CD4-positive, alpha-beta T cell treated with Interleukin-10 for 1 hour (primary cell): ENCODE measurements at places on chromosomes 6 and 20.

GRCh38 chr6:13159300-13159699, 169.0 kb downstream of the TBC1D7 start:
- no peak for DNase-seq

GRCh38 chr6:30654798-30655742, 8.1 kb downstream of the C6orf136 start:
- DNase-seq, result no peak

DNA sequence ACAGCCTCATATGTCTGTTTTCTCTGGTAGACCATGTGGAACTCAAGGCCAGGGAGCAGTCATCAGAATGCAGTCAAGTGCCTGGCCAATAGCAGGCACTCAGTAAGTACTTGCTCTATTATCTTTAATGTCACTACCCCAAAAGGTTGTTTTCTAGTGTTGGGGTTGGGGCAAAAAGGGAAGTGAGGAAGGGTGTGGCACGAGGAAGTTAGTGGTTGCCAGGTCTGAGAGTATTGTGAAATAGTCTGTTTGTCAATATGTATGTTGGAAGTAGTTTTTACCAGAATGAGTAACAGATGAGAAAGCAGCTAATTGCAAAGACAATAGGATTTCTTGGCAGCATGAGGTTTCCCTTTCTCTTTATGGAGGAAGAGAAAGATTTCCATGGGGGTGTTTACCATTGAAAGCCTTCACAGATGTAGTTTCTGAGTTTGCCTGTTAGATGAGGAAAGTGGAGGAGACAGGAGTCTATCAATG, 59.5 kb upstream of the ARMH2 start:
- peak; percentile 67 for DNase-seq

- DNase-seq, result no peak
These were observed 164.4 kb upstream of the PRDM1 start for GRCh38 chr6:105921781-105922180.

DNA sequence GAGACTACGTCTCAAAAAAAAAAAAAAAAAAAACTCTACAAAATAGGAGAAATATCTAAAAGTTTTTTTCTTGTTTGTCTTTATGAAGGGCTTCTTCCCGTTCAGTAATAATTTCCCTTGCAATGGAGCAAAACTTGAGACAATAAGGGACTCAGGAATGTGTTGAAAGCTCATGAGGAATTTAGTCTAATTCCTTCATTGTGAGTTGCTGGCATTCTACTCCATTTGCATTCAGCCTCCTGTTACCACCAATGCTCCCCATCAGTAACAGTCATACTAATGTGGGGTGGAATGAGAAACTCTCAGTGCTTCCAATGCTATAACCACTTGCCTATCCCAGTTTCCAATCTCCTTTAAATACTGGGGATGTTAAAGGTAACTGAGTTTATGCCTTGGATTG, 576.7 kb upstream of the AGPAT4 start:
- DNase-seq, result no peak

DNA sequence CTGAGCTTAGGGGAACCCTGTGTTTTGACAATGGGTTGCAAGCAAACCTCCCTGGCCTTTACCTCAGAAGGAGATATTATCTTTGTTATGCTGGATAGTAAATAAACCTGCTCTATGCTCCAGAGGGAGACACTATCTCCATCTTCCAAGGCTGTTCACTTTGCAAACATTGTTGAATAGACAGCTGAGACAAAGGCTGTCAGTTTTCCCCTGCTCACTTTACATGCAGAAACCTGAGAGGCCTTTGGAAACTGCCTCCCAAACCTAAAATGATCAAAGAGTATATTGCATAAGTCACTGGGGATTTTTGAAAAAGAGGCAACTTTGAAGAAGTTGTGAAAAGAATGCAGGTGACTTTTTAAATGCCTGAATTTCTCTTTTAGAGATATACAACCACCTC, 61.6 kb downstream of the MRAP2 start:
- DNase-seq, result no peak

- DNase-seq, result no peak
These were observed 2.3 kb upstream of the CEBPB start for GRCh38 chr20:50188287-50188688.

- no peak for DNase-seq
These were observed 3.1 kb upstream of the LAMA5 start for GRCh38 chr20:62370115-62370806.

DNA sequence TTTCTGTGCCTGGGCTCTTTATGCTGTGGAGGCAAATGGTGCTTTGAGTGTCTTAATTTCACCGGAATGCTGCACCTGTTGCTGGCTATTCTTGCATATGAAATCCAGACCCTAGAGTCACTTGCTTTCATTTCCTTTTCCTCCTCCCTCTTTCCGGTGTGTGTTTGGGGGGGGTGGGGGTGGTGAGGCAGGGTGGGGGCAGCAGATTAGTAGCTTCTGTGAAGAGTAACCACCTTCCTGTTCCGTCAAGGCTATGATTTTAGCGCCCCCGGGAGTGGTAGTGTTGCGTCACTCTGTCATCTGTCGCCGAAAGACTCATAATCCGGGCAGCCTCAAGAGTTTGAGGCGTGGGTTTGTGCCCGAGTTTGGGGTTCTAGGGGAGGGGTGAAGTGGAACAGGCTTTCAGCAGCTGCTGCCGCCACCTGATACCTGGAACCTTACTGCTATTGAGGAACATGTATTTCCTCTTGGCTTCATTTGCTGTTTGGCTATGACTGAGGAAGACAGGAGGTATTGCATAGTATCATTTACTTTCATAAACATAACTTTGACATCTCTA, 49.1 kb downstream of the UTRN start:
- peak; percentile 81 for DNase-seq

DNA sequence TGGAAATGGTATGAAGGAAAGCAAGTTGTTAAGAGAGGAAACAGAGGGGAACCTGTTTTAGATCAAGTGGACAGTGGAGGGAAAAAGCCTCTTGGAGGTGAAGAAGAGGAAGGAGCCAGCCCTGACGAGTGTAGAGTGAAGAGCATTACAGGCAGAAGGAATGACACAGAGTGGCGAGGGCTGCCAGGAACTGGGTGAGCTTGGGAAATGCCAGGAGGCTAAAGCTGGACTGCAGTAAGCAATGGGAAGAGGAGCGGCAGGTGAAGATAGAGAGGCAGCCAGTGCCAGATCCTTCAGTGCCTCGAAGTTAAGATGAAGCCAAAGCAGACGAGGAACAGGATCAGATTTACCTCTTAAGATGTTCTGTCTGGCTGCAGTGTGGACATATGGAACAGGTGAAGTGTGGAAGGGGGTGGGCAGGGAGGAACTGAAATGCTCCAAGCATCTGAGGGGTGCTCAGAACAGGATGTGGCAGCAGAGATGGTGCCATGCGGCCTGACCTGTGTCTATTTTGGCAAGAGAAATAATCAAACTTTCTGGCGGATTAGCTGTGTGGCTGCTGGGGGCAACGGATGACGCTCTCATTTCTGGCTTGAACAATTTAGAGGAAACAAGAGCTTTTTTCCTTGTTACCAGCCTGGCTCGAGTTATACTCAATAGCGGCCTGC, 748.4 kb downstream of the PTPRT start:
- DNase-seq, result no peak

DNA sequence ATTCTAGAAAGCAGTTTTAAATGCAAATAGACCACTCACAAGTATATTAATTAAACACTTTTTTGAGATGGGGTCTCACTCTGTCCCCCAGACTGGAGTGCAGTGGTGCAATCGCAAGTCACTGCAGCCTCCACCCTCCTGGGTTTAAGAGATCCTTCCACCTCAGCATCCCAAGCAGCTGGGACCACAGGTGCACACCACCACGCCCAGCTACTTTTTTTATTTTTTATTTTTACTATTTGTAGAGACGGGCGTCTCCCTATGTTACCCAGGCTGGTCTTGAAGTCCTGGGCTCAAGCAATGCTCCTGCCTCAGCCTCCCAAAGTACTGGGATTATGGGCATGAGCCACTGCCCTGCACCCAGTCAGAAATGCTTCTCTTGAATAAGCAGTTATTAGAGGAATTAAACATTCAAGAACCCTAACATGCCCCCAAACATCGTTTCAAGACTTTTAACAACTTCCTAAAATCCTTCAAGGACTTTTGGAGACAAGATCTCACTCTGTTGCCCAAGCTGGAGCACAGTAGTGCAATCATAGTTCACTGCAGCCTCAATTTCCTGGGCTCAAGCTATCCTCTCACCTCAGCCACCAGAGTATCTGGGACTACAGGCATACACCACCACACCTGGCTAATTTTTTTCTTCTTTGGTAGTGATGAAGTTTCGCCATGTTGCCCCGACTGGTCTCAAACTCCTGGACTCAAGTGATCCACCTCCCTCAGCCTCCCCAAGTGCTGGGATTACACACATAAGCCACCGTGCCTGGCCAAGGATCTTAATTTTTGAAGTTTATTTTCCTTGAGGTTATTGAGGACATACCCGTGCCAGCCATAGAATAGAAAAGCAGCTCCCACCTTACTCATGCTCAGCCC, 3.2 kb downstream of the MCCD1 start:
- no peak for DNase-seq

- DNase-seq, result no peak
These were observed 155.1 kb downstream of the SLC16A10 start for GRCh38 chr6:111242452-111242851.

DNA sequence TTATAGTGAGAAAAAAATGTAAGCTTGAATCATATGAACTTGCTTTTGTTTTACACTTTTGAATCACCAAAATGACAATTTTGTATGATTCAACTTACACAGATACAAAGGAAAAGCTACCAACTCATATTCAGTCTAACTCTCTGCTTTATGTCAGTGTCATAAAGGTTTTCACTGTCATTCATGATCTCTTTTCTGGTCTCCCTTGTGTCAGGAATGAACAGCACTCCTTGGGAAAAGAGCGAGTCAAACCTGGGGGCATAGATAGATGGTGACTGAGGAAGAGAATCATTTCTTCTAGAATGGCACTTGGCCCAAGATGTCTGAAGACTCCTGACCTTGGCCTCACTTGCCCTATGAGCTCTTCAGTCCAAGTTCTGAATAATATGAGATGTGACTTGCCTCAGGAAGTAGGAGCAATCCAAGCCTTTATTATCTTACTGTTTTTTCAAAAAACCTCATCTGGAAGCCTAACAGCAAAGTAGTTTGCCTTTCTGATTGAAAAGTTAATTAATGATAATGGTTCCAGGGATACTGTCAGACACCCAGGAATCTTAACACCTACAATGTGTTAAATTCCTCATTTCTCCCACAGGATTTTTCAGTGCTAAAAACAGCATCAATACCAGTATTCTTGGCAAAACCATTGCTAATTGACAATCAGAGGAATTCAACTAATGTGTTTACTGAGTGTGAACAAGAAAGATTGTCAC, 270.0 kb upstream of the HSF2 start:
- no peak for DNase-seq

- no peak for DNase-seq
These were observed 95.4 kb downstream of the RNF217 start for GRCh38 chr6:125057392-125058246.

- no peak for DNase-seq
These were observed 40.5 kb downstream of the CBLN4 start for GRCh38 chr20:55964790-55965189.

- DNase-seq, result peak; percentile 8
These were observed 146.9 kb downstream of the PHACTR3 start for GRCh38 chr20:59751075-59751711.

- DNase-seq, result no peak
These were observed 187.8 kb upstream of the LRFN2 start for GRCh38 chr6:40774932-40775331.

DNA sequence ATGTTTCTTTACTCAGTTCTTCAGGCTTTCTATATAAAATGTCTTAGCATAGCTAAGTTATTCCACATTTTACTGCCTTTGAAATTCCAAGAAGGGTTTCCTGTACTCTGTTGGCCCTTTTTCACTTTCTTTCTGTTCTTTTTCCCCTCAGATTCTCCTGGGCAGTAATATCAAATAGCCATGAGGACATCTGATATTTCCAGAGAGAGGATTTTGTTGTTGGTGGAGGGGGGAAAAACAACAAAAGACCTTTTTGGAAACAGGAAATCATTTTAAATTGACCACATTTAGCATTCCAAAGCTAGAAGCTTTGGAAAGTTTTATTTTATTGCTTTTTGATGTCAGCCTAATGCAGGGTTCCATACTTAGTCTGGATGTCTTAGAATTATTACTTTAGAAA, 445.4 kb downstream of the GJA1 start:
- DNase-seq, result no peak

GRCh38 chr6:168192195-168192900, 113.3 kb upstream of the FRMD1 start:
- no peak for DNase-seq

- DNase-seq, result no peak
These were observed 10.1 kb upstream of the SMIM13 start for GRCh38 chr6:11083491-11083890.

DNA sequence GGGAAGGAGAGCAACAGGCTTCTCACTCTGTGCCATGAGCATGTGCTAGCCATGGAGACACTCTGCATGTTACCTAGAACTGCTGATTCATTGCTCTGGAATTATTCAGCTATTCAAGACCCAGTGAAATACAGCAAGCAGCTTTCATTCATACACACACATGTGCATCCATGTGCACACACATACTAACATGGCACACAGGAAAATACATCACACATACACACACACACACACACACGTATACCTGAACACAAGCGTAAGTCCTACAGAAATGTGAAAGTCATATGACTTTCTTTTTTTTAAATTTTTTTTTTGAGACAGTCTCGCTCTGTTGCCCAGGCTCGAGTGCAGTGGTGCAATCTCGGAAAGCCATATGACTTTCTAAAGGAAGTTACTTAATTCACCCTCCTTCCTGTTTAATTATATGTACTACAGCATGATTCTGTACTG, 108.2 kb upstream of the NFATC2 start:
- no peak for DNase-seq

DNA sequence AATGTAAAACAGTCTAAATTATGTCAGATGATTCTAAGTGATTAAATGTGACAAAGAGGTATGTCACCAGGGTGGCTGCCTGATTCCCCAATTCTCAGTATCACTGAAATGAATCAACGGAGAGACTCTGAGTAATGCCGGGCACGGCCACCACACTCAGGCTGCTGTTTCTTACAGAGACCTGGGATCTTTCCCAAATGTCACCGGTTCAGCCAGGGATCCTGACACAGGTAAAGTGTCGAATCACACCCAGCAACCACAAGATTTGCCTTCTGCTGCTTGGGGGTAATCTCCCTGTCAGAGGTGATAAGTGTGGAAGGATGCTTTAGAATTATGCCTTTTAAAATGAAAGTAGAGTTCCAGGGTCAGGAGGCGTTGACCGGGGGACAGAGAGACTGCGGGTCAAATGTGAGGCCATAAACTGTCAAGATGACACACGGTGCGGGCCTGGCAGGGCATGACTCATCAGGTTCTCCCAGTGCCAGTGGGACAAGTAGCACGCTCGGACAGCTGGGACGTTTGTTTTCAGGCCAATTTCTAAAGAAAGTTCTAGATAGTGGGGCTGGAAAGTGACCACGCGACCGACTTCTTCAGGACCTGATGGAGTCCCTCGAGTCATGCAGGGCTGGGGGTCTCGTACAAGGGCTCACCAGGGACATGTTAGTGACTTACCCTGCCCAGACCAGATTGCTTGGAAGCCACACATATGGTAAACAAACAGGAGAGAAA, 48.9 kb downstream of the PRDM1 start:
- DNase-seq, result no peak

- no peak for DNase-seq
These were observed 170.0 kb downstream of the SOD2 start for GRCh38 chr6:159522877-159523547.

- no peak for DNase-seq
These were observed 15.2 kb downstream of the SLC35B3 start for GRCh38 chr6:8420031-8420588.

- DNase-seq, result peak; percentile 47
These were observed 32.5 kb upstream of the TMEM244 start for GRCh38 chr6:129893640-129894039.
